ENCODE measurements at places on chromosomes 6 and 20.

DNA sequence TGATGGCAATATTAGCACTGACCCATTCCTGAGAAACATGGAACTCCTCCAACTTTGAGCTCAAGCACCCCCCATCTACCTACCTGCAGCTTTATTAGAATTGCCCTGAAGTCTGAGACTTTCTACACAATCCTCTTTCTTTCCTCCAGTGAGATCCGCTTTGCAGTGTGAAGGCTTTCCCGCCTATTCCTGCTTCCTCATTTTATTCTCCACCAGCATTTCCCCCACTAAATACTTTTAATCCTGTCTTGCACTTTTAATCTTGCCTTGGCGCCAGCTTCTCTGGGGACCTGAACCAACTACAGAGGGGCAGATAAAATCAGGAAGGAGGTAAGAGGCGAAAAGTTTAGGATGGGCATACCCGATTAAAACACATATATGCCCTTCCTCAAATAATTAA lies 178.1 kb upstream of the PRDM1 start:
- DNase-seq = no peak

DNA sequence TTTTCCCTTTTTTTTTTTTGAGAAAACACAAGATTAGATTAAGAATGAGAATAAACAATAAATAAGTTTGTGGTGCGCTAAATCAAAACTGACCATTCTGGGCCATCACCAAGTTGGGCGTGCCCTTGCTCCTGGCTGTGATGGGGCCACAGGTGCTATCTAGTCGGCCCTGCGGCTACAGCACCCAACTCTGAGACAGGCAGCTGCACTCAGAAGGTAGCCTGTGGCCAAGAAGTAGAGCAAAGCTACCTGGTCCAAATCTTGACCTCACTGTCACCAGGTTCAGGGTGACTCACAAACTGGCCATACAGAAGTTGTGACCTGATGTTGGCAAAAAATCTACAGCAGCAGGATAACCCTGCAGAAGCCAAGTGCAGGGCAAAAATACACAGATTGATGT lies 3.4 kb downstream of the TXNDC5 start:
- no peak for DNase-seq

DNA sequence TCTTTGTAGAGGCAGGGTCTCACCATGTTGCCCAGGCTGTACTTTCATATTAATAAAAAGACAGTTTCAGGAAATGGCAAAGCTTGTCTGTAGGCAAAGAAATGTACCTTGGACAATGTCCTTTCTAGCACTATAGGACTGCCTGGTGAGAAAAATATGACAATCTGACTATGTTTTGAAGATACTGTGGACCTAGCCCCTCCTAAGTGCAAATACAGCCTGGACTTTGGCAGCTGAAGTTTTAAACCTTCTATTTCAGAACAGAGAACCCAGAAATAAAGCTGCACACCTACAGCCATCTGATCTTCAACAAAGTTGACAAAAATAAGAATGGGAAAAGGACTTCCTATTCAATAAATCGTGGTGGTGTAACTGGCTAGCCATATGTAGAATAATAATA lies 18.9 kb upstream of the IL17A start:
- no peak for DNase-seq

DNA sequence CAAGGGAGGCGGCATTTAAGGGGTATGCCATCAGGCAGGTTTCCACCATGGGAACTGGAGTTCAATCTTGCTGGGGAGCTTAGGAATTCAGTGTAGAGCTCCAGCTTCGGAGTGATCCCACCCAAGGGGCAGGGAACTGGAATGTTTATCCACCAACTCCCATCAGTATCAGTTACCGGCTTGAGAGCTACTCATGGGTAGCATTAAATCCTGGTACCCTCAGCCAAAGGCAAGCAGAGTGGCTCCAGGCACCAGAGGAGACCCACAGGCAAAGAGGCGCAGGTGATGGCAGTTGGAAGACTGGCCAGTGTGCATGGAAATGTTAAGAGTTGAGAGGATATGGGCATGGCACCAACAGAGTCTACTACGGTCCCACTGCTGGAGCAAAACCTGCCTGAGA lies 14.1 kb downstream of the EDEM2 start:
- DNase-seq = no peak
